HepG2 (cell line): ENCODE measurements at places on chromosomes 2 and 18.
A peak's percentile ranks its signal among the peaks of the same experiment; 100 is the strongest.

- no peak for DNase-seq
Observed at GRCh38 chr2:46967990-46968647, 52.5 kb upstream of the MCFD2 start.

DNA sequence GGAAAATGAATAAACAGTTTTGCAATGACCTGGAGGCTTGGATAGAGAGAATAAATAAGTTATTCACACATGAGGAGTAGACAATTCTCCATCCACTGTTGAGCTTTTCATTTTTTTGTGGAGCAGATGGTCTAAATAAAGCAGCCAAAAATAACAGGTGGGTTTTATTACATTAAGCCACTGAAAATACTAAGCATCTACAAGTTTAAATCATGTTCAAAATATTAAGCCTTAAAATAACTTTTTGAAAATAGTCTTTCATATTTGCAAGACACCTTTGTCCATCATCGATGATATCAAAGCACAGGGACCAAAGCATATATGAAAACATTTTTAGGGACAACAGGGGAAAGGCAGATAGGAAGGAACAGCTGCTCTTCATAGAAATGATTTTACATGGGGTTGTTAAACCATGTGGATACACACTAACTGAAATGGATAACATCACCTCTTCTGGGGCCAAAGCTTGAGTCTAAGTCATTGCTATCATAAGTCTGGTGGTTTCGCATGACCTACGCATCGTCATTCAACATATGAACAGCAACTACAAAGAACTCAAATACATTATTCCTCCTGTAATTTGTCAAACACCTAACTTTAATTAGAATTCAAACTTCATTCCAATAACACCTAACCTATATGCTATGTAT, 197.6 kb upstream of the CHST9 start:
- DNase-seq = no peak

DNA sequence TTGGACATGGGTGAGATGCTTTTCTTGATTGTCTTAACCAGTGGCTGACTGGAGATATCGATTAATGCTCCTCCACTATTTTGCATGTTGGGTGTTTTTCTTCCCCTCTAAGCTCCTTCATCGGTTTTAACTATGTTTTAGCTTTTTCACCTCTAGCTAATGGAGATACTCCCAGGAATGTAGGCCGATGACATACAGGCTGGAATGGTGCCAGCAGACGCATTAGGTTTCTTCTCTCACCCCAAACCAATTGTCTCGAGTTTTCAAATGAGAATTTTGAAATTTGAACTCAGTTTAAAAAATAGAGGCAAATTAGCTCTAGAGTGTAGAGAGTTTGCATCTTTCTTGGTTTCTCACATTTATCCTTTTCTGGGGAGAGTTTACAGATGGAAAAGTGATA, 247.6 kb downstream of the RPRM start:
- DNase-seq = no peak

DNA sequence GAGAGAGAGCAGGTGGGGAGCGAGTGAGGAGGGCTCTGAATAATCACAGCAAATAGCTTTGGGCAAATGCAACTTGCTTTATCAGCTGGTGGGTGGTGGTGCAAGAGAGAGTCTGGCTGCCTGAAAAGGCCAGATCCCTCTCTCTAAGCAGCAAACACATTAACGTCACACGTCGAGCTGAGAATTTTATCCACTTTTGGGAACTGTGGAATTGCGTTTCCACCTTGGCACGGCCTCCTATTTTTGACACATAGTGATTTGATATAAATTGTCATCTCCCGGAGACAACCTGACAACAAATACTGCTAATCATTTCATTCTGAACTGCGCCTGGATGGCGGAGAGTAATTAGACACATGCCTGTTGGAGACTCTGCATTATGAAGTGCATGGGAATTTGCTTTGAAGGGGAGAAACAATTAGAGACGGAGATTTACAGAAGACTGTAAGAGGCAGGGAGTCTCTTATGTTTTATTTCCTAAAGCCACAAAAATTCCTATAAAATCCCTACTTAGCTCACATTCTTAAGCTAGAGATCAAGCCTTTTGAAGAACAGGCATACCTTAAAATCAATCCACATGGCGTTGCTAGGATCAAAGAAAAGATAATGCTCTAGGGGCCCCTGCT, 634.1 kb downstream of the TDRD15 start:
- DNase-seq = no peak

- DNase-seq = no peak
Observed at GRCh38 chr2:209322041-209322440, 101.8 kb upstream of the MAP2 start.

DNA sequence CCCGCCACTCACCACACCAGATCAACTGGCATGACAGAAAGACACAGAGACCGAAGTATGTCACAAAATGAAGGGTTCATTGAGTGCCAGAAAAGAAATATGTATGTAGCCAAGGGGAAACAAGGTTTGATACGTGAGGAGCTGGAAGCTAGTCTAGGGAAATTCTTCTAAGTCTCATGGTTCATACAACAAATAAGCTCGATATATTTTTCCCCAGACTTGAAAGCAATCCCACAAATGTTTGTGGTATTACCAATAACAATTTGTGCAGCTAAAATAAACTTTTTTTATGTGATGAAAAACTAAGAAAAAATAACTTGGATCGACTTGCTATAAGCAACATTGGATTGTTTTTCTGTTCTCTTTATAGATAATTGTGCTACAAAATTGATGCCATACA, 777.0 kb downstream of the TSN start:
- no peak for DNase-seq

- no peak for DNase-seq
Observed at GRCh38 chr2:201913201-201913600, 106.9 kb downstream of the CDK15 start.

GRCh38 chr2:215419769-215420470, 15.9 kb downstream of the FN1 start:
- DNase-seq = peak; percentile 87

DNA sequence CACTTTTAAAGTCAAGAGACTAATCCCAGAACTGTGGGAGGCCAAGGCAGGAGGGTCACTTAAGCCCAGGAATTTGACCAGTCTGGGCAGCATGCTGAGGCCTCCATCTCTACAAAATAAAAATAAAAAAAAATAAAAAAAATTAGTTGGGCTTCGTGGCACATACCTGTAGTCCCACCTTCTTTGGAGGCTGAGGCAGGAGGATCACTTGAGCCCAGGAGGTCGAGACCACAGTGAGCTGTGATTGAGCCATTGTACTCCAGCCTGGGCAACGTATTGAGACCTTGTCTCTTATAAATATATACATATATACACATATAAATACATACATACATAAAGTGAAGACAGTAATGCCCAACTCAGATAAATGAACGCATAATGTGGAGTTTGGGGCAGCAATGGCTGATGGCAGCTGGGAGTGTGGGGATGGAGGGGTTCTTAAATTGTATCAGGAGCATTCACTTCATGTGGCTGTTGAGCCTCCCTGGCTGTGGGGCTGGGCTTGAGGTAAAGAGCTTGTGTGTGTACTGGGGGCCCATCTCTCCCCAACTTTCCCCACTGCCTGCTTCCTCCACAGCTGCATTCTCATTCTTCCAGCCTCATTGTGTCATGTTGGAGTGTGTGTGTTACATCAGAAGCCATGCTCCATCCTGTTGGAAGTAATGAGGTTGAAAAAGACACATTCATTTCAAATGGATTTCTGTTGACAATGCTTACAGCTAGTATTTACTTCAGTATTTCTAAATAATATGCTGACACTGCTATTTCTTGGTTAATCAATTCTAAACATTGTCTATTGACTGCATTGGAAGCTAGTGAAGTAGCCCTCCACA, 96.5 kb upstream of the HS6ST1 start:
- no peak for DNase-seq

GRCh38 chr18:70338890-70339289, 50.0 kb downstream of the SOCS6 start:
- no peak for DNase-seq
